HT1080 (cell line): ENCODE measurements at places on chromosomes 11 and 22.

- no peak for DNase-seq
Observed at GRCh38 chr22:47299211-47299862, 536.9 kb downstream of the TBC1D22A start.

- DNase-seq, result no peak
Observed at GRCh38 chr22:20442485-20443284, 5.1 kb upstream of the SCARF2 start.

DNA sequence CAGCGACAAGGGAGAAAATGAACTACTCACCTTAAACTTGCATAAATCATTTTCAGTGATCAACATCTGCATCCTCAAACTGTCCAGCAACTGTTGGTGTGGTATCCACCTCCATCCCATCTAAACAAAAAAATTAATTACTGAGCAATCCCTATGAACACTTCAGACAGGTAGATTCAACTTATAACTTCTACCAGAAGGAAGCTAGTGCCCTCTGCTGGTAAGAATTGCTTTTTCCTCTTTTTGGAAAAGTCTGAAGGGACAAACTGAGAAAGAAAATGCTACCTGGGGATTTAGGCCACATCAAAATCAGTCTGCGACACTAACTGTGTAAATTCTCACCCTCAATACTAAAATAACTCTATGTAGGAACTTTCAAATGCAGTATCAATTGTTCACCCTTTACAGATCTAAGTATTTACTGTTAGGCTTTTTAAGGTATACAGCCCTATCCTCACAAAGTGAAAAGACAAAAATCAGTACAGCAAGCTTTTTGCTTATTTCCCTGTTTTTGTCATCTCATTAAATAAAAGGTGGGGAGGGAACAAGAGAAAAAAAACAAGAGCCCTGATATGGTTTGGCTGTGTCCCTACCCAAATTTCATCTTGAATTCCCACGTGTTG lies 17.9 kb downstream of the CLNS1A start:
- DNase-seq, result peak; percentile 40

- DNase-seq, result no peak
Observed at GRCh38 chr11:43367382-43368178, 8.9 kb downstream of the TTC17 start.

GRCh38 chr22:37561212-37562048 lies 1.1 kb downstream of the CDC42EP1 start:
- peak; percentile 89 for DNase-seq

GRCh38 chr11:57274904-57275498 lies 38.0 kb upstream of the APLNR start:
- DNase-seq, result peak; percentile 26

GRCh38 chr11:65212226-65212801 lies 30.6 kb downstream of the CAPN1 start:
- DNase-seq, result no peak

DNA sequence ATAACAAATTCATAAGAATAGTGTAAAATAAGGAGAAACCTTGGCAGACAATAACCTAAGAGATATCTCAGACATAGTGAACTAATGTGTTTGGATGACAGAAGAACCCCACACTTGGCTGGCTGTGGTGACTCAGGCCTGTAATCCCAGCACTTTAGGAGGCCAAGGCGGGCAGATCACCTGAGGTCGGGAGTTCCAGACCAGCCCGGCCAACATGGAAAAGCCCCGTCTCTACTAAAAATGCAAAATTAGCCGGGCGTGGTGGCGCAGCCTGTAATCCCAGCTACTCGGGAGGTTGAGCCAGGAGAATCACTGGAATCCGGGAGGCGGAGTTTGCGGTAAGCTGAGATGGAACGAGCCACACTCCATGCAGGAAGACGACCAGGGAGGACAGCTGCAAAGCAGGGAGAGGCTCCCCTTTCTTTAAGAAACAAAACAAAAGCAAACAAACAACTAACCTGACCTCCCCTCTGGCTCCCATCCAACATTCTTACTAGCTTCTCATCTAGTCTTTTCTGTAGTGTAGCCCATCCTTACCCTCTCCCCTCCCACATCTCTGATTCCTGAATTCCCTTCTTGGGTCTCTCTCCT lies 84.2 kb downstream of the ZNF280B start:
- no peak for DNase-seq

DNA sequence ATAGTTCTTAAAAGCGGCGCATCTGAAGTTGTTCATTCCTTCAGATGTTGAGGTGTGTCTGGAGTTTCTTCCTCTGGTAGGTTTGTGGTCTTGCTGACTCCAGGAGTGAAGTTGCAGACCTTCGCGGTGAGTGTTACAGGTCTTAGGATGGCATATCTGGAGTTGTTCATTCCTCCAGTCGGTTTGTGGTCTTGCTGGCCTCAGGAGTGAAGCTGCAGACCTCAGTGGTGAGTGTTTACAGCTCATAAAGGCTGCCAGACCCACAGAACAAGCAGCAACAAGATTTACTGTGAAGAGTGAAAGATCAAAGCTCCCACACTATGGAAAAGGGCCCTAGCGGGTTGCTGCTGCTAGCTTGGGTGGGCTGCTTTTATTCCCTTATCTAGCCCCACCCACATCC lies 201.7 kb upstream of the PDGFD start:
- peak; percentile 1 for DNase-seq

- peak; percentile 30 for DNase-seq
Observed at GRCh38 chr11:94528551-94528950, 15.2 kb upstream of the FUT4 start.

DNA sequence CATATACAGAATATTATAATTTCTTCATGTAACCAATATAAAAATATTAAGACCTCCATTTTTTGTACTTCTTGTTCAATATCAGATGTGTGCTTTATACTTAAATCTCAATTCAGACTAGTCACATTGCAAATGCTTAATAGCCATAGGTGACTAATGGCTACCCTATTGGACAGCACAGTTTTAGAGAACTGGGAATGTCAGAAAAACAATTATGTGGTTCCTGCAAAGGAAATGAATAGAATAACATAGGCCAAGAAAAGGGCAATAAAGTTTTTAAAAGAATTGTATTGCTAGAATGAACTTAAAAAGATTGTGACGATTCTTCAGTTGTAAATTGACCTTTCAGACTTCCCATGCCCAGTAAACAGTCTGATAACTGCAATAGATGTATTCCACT lies 843.0 kb downstream of the METTL15 start:
- DNase-seq, result no peak

DNA sequence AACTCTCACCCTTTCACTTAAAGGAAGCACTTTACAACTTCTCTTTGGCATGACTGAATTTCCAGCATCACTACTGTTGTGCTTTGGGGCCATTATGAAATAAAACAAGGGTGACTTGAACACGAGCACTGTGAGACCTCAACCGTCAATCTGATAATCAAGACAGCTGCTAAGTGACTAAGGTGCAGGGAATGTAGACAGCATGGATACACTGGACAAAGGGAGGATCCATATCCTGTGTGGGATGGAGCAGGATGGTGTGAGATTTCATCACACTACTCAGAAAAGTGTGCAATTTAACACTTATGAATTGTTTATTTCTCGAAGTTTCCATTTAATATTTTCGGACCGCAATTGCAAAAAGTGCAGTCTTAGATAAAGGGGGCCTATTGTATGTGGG lies 16.1 kb upstream of the EXPH5 start:
- peak; percentile 85 for DNase-seq

GRCh38 chr11:132588366-132588765 lies 943.9 kb downstream of the OPCML start:
- DNase-seq, result no peak

- no peak for DNase-seq
Observed at GRCh38 chr11:131896978-131897615, 526.7 kb downstream of the NTM start.

DNA sequence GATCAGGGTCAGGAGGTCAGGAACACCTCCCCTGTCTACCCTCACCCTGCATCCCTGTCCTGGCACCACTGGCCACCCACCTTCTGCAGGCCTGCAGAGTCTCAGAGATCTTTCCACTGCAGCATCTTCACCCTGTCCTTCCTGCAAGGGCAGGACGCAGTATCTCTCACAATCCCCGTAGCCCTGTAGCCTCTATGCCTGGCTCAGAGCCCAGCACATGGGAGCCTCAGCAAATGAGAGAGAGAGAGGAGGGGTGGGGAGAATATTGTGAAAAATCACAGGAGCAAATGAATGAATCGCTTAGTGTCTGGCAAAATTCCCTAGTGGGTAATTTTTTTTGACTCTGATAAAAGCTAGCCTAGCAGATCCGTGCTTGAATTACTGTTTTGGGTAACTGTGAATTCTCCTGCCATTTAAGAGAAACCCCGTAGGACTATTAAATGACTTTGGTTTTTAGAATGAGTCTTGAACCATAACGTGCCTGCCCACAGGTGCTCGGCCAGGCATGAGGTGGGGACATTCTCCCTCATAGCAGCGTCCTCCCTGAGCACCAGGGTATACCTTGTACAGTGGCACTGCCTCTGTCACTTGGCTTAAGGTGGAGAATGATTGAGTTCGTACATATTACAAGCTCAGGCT lies 91.5 kb downstream of the MORC2 start:
- DNase-seq, result no peak
